ENCODE measurements at places on chromosomes 1 and 21. TPM values are rescaled to one million over a fixed set of nuclear protein-coding genes. Genes with fewer than 3 reads are reported as not detected.

- H3K27me3 ChIP-seq: no peaks in the 10 kb centered on the region
- H3K4me1 ChIP-seq: no peaks in the 10 kb centered on the region
- no peak overlapping the region for H3K4me3 ChIP-seq
- H3K36me3 ChIP-seq: no peaks in the 10 kb centered on the region
- DNase-seq: no peak
Measured at GRCh38 chr1:185439727-185440415, 122.8 kb upstream of the IVNS1ABP start.

ANKRD65 gene
- not detected for total RNA-seq

- H3K36me3 ChIP-seq: no peaks in the 10 kb centered on the region
- H3K4me1 ChIP-seq: peaks cover 2% of the 10 kb centered on the region
- H3K27me3 ChIP-seq: no peaks in the 10 kb centered on the region
- peak overlapping the region; percentile 52 for H3K4me3 ChIP-seq
Measured at GRCh38 chr1:61641578-61642336, 83.2 kb downstream of the TM2D1 start.

FAM43B gene
- total RNA-seq: not detected

GRCh38 chr1:60151311-60151710 is 77.7 kb upstream of the C1orf87 start:
- DNase-seq: no peak
- H3K36me3 ChIP-seq: no peaks in the 10 kb centered on the region

AADACL4 gene
- not detected for total RNA-seq

SPRR1B gene
- not detected for total RNA-seq

STUM gene
- not detected for total RNA-seq

PRPF38A gene
- 66.1 TPM for total RNA-seq

CFAP45 gene
- total RNA-seq: 1.2 TPM

- no peaks in the 10 kb centered on the region for H3K27me3 ChIP-seq
- H3K4me1 ChIP-seq: no peaks in the 10 kb centered on the region
- no peak for DNase-seq
Measured at GRCh38 chr1:114707604-114708003, 9.0 kb downstream of the NRAS start.

DNA sequence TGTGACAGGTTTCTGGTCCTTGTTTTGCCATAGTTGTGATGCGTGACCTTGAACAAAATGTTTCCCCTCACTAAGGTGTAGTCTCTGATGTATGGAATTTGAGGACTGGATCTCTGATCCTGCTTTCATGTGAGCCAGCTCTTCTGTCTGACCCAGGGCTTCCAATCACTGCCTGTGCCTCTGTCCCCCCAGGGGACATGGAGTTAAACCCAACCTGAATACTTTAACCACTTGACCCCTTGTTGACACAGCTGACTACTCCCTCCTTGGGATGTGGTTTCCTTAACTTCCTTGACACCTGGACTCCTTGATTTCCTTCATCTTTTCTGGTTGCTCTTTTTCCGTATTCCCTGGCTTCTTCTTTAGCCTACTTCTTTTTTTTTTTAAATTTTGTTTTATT is 36.0 kb upstream of the SSBP3 start:
- no peaks in the 10 kb centered on the region for H3K36me3 ChIP-seq
- H3K4me1 ChIP-seq: no peaks in the 10 kb centered on the region
- H3K27ac ChIP-seq: no peak overlapping the region
- no peaks in the 10 kb centered on the region for H3K27me3 ChIP-seq
- no peak overlapping the region for H3K4me3 ChIP-seq
- no peak for DNase-seq

GRCh38 chr1:2797741-2798016 is 3.8 kb downstream of the TTC34 start:
- no peaks in the 10 kb centered on the region for H3K4me1 ChIP-seq
- H3K36me3 ChIP-seq: no peaks in the 10 kb centered on the region
- H3K4me3 ChIP-seq: no peak overlapping the region
- H3K27me3 ChIP-seq: peaks cover 55% of the 10 kb centered on the region
- no peak overlapping the region for H3K27ac ChIP-seq

DNA sequence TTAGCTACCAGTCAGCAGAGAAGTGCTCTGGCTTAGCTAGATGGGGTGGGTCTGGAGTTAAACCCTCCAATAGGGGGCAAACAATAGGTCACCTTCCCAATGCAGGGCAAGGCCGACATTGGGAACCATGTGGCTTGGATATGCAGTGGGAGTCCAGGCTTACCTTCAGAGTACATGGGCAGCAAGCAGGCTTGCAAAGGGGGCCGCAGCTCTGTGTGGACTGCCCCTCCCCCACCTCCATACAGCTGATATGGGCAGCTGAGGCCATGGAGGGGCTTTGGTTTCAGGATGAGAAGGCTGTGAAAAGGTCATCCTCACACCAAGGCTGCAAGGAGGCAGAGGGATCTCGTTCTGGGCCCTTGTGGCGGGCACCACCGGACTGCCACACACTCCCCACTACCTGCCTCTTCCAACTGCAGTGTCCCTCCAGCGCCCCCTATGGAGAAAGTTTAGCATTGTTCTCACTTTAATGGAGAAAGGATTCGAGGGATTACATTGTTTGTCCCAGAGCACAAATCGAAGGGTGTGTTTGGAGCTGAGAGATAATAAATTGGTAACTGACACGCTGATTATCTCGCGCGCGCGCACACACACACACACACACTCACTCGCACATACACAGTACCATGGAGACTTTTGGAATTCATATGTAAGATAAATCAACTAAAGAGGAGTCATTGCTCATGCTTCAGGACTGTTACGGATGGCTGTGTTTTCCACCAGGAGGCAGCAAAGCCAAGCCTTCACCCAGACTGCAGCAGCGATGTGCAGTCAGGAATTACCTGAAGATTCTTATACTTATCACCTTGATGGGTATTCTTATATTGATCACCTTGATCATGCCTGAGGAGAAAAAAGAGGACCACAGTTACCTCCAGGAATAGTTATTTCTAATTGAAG is 7.0 kb upstream of the SMCP start:
- H3K27me3 ChIP-seq: no peaks in the 10 kb centered on the region
- DNase-seq: no peak
- H3K4me3 ChIP-seq: no peak overlapping the region
- no peaks in the 10 kb centered on the region for H3K4me1 ChIP-seq
- no peaks in the 10 kb centered on the region for H3K36me3 ChIP-seq
- H3K27ac ChIP-seq: no peak overlapping the region

ENAH gene
- total RNA-seq: 1.1 TPM

DNA sequence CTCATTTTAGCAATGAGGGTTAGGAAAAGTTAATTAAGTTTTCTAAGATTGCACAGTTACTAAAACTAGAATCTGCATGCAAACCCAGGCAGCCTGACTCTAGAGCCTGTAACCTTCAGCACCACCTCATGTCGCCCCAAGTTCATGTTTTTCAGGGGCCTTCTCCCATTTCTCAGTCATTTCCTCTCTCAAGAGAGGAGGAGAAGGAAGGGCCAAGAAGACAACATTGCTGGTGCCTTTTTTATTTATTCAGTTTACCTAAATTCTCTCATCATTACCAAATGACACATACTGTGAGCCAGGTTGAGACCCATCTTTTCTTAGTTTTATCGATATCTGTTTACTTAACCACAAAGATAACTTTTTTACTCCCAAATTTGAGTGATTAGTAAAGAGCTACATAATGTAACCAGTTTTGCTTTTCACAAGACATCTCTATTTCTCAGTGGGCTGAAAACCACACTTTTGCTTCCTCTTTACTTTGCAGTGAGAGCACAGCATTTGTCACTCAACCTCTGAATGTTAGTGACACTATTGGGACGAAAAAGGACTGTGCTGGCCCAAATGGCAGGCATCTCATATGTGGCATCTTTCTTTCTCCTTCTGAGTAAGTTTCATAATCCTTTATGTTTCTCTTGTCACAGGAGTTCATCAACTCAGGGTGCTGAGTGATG is at the start of gene CD101:
Gene CD101, plus strand, starts transcription at position 507 of the 674 bp plus-strand sequence. Its CDS starts 58 bp downstream, at position 565.
- peak within 1 kb of the TSS; percentile 63 for H3K27ac ChIP-seq
- no peak within 1 kb of the TSS for H3K4me3 ChIP-seq
- DNase-seq: no peak
- no peaks in the 10 kb centered on the region for H3K36me3 ChIP-seq
- H3K4me1 ChIP-seq: peaks cover 45% of the 10 kb centered on the region

KCNJ6 gene
- total RNA-seq: not detected

FCGR3B gene
- total RNA-seq: not detected

DNA sequence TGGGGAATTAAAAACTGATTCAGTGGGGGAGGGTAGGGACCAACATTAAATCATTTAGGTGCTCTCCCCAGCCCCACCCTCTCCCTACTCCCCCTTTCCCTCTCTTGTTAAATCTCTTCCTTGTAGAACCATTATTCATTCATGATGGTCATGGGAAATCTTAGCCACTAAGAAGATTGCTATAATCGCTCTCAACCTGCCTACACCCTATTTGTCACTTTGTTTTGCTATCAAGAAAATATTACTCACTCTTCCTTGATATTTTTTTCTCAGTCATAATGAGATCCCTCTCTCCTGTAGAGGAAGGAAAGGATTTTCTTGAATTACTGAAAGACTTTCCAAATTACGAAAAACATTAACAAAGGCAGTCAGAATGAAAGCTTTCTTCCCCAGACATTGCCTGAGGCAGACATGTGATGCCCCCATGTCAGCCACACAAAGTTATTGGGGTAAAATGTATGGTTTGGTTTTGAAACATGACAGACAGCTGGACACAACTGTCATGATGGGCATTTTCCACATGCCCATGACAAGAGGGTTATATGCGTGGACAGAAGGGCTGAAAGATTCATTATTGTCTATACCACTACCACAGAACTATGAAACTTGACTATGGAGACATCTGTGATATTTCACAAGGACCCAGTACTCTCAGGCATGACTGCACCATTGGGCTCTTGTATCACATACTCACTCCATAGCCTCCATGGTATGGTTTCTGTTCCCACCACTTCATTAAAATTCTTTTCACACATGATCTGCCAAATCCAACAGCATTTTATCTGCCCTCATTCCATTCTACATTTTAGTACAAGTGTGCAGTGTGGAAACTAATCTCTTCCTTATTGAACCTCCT is 420.1 kb downstream of the DISC1 start:
- H3K4me1 ChIP-seq: no peaks in the 10 kb centered on the region
- H3K4me3 ChIP-seq: no peak overlapping the region
- no peak overlapping the region for H3K27ac ChIP-seq
- no peaks in the 10 kb centered on the region for H3K36me3 ChIP-seq

GUCA2A gene
- total RNA-seq: not detected

LORICRIN gene
- total RNA-seq: 0.20 TPM

DNA sequence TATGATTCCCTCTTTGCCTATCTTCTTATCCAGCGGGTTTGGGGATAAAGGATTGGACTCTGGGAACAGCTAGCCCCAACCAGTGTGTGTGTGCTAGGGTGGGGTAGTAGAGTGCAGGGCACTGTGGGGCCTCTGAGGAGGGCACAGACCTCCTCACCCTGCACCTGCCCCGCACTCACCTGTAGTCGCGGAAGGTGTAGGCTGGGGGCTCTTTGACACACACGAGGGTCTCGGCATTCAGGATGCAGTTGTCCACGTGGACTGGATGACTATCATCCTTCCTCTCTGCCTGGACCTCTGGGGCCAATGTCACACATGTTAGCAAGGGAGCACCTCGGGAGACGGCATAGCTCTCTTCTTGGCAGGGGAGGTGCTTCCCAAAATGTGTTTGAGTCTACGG is 8.0 kb upstream of the CLDN19 start:
- peaks cover 2% of the 10 kb centered on the region for H3K4me1 ChIP-seq
- H3K36me3 ChIP-seq: peaks cover 62% of the 10 kb centered on the region
- H3K27ac ChIP-seq: no peak overlapping the region
- H3K4me3 ChIP-seq: no peak overlapping the region
- H3K27me3 ChIP-seq: no peaks in the 10 kb centered on the region

DNA sequence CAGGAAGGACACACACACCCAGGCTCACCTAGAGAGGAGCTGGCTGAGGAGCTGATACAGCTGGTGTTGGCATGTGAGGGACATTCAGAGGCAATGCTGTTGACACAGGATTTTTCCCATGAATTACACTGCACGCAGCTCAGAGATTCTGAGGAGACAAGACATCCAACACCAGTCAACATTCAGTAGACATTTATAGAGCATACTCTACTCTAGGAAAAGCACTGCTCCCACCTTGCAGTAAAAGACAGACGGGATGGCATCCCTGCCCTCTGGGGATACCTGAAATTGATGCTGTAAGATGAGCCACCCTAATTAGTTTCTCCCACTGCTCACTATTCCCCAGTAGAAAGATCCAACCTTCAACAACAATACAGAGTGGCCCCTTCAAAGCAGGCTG is 5.1 kb downstream of the LYPD8 start:
- no peak overlapping the region for H3K27ac ChIP-seq
- H3K27me3 ChIP-seq: no peaks in the 10 kb centered on the region
- DNase-seq: no peak
- H3K4me3 ChIP-seq: no peak overlapping the region

DNA sequence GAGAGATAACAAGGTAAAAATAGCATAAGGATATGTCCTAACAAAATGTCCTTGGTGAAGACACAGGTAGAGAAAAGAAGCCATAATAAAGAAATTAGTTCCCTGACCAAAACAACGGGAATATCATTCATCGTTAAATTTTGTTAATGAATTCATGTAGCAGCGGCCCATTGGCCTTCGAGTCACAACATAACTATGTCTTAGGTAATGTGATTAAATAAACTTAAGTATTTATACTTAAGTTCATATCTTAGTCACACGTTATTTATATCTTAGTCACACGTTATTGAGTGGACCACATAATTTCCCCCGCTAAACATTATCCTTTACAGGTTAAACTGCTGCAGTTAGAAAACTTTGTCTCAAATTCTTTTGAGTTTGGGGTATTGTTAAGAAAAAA is 1.2 kb downstream of the NEXN start:
- no peaks in the 10 kb centered on the region for H3K36me3 ChIP-seq
- no peaks in the 10 kb centered on the region for H3K27me3 ChIP-seq
- DNase-seq: no peak
- peaks cover 5% of the 10 kb centered on the region for H3K4me1 ChIP-seq
- H3K4me3 ChIP-seq: no peak overlapping the region
- no peak overlapping the region for H3K27ac ChIP-seq

- DNase-seq: peak; percentile 27
- H3K27ac ChIP-seq: no peak overlapping the region
- no peaks in the 10 kb centered on the region for H3K27me3 ChIP-seq
- peaks cover 10% of the 10 kb centered on the region for H3K4me1 ChIP-seq
Measured at GRCh38 chr1:180213401-180214170, 16.5 kb upstream of the LHX4 start.
